Stimulated activated CD8-positive, alpha-beta memory T cell treated with anti-CD3 and anti-CD28 coated beads, Interleukin-12 subunit alpha, Interleukin-12 subunit beta, amount 100 ng/mL, for 1 hour (primary cell): ENCODE measurements at places on chromosomes 4 and X.
A peak's percentile ranks its signal among the peaks of the same experiment; 100 is the strongest.

- no peak for DNase-seq
These were observed 108.2 kb upstream of the SORBS2 start for GRCh38 chr4:185920171-185920570.

GRCh38 chr4:136036744-136037143 is 1495.5 kb downstream of the PCDH18 start:
- DNase-seq, result no peak

GRCh38 chr4:141371206-141371605 is 150.5 kb downstream of the ZNF330 start:
- DNase-seq, result no peak

- DNase-seq, result no peak
These were observed 1.9 kb upstream of the EIF1AX start for GRCh38 chrX:20143561-20143960.

- peak; percentile 25 for DNase-seq
These were observed 578 bp downstream of the DCUN1D4 start for GRCh38 chr4:51843309-51844152.

DNA sequence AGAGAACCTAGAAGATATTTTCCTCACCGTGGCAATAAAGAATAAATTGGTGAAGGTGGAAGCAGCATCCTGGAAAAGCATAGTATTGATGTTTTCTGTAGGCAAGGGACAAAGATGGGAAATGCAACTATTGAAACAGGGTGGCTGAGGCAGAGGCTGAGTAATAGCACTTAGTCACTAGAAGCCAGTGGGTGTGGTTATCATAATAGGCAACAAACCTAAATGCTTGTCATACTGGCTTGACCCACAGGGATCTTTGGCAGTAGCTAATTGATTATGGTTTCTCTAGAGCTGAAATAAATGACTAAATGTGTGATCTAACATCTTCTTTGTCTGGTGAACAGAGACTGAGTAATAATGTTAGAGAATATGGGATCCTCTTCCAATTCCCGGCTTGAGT is 353.6 kb upstream of the RPS6KA3 start:
- DNase-seq, result no peak

- no peak for DNase-seq
These were observed 65.9 kb downstream of the DIPK2B start for GRCh38 chrX:45134775-45135174.

- DNase-seq, result no peak
These were observed 13.1 kb downstream of the GASK1B start for GRCh38 chr4:158159718-158160094.
